ENCODE measurements at places on chromosomes 13 and 19.

DNA sequence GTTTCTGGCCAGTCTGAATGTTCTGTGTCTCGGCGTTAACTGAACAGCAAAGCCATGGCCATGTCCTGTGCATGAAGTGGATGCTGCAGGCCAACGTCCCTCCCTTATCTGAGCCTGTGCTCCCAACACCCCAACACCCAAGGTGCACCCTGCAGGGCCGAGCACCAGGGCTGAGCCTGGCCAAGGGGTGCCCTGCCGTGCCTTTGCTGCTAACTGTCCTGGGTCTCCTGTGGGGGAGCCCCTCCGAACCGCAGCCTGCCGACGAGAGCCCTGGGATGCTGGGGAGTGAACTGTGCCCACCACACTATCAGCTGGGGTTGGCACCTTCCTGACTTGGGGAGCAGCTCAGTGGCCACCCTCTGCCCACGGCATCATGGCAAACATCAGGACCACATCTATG lies 17.6 kb downstream of the GPX4 start:
- DNase-seq: no peak

DNA sequence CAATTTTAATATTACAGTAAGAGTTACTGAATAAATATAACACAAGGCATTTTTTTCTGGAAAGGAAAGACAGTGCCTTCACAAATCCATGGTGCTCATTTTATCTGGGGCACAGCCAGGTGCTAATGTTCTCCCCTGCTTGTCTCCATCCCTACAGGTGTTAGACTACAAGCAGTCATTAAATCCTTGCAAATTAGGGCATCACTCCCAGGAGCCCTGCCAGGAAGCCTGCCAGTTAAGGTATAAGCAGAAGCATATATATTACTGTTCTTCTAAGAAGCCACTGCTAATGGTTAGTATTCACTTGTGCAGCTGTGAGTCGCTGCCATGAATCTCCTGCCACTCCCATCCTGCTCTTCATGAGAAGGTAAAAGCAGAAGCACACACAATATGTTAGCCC lies 149.7 kb downstream of the OXGR1 start:
- DNase-seq: no peak

GRCh38 chr19:28636016-28636629 lies 576.8 kb downstream of the UQCRFS1 start:
- no peak for DNase-seq

DNA sequence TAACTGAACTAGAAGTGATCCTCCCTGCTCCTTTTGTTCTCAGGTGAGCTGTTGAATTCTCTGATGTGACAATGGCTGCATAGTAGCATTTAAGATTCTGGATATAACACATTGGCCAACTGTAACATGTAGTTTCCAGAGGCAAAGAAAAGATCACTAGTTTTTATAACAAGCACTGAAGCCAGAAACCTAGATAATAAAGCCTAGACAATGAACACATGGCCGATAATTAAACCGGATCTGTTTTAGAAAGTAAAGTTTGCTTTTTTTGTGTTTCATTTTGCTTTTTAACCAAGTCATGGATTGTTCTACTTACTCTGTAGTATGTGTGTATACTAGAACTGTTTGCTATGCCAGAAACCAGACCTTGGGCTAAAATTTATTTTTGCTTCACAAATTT lies 225.5 kb upstream of the KLHL1 start:
- DNase-seq: no peak

GRCh38 chr13:23183292-23183691 lies 2.5 kb downstream of the SGCG start:
- no peak for DNase-seq

- no peak for DNase-seq
These were observed 243.6 kb downstream of the NDFIP2 start for GRCh38 chr13:79724348-79725103.

- DNase-seq: no peak
These were observed 131.8 kb downstream of the IRS2 start for GRCh38 chr13:109654341-109655205.

GRCh38 chr13:34085204-34085603 lies 267.3 kb downstream of the RFC3 start:
- DNase-seq: no peak

DNA sequence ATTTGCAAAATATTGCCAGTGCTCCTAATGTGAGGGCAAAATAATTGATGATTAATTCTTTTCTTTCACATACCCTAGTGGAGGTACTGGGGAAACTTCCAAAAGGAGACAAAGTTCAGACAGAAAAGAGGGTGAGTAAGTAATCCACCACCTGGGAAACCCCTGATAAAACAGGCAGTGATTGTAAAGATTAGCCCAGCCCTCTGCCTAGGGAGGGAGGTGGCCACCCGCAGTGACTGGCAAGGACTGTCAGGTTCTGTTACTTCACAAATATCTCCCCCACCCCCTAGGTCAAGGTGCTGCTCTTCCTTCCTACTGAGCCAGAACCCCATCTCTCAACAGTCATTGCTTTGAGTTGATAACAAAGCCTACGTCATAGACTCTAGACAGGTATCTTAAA lies 239.7 kb downstream of the DNAJC15 start:
- no peak for DNase-seq

GRCh38 chr19:29479941-29480340 lies 45.9 kb upstream of the VSTM2B start:
- DNase-seq: no peak

DNA sequence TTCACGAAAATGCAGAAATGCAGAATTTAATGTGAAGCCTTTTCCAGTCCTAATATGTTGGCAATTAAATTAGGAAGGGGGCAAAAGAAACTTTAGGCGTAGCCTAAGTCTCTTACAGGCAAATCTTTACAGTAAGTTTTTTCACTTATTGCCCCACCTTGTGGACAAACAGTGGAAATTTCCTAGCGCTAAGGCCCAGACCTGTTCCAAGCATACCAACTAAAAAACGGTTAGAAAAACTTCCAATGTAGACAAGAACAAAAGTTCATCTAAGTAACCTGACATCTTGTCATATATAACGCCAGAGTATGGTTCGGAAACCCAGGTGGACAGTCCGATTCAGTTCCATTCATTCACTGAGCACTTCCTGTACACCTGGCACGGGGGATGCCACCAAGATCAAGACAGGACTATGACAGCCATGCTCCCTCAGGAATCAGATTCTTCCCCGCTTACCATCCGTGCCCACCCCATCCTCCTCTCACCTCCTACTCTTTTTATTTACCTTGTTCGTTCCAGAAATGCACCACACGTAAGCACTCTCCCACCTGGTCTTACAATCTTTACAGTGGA lies 4.9 kb downstream of the ZAR1L start:
- DNase-seq: peak; percentile 26

- no peak for DNase-seq
These were observed 427.4 kb downstream of the NDFIP2 start for GRCh38 chr13:79908381-79908780.

DNA sequence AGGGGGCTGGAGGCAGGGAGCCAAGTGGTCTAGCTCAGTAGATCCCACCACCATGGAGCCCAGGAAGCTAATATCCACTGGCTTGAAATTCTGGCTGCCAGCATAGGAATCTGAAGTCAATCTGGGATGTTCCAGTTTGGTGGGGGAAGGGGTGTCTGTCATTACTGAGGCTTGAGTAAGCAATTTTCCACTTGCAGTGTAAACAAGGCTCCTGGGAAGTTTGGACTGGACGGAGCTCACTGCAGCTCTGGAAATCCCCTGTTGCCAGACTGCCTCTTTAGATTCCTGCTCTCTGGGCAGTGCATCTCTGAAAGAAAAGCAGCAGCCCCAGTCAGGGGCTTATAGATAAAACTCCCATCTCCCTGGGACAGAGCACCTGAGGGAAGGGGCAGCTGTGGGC lies 349.2 kb upstream of the KLHL1 start:
- no peak for DNase-seq

DNA sequence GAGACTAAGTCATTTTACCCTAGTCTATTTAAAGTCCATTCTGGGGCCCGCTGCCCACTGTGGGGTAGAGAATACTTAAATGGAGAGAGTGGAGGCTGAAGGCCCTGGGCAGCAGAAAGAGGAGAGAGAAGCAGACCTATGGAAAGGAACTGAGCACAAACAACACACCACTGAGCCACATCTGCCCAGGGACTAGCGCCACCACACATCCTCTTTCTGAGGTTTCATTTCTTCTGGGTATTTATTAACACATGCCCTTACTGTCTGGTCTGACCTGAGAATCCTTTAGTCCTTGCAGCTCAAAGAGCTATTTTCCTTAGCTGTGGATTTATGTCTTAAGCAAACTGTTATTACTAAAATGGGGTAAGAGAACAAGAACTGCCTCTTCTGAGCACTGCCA lies 154.0 kb downstream of the NALCN start:
- no peak for DNase-seq

DNA sequence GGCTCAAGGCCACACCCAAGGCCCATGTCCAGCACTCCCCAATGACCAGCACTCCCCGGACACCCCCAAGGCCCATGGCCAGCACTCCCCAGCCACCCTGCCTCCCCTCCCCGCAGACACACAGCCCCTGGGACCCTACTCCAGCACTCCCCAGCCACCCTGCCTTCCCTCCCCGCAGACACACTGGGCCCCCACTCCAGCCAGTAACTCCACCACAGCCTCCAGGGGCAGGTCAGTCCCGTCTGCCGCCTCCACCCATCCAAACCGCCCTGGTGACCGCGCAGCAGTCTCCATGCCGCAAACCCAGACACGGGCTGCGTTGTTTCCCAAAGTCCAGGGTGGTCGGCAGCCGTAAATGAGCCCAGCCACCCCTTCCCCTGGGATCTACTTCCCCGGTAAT lies 70.7 kb downstream of the SPACA7 start:
- no peak for DNase-seq

- DNase-seq: no peak
These were observed 152.0 kb upstream of the MYO16 start for GRCh38 chr13:108477376-108477775.

GRCh38 chr13:48125794-48126228 lies 30.9 kb upstream of the MED4 start:
- DNase-seq: no peak

- no peak for DNase-seq
These were observed 41.6 kb upstream of the ZNF14 start for GRCh38 chr19:19774354-19775033.

DNA sequence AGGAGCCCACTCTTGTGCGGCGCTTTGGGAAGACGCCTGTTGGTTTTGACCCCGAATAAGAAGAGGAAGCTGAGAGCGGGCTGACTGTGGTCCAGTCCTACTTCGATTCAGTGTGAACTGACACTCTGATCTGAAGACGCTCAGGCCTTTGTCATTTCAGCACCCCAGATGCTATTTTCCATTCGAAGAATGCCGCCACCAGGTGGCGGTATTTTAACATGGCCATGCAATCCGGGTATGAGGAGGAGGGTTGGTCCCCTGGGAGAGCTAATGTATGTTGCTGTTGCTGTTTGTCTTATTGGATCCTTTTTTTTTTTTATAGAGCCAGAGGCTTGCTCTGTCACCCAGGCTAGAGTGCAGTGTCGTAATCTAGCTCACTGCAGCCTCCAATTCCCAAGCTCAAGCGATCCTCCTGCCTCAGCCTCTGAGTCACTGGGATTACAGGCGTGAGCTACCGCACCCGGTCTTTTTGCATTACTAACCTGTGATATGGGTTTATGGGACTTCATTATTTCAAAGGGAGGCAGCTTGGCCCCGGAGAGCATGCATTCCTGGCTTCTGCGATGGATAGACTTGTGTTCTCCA lies 803 bp upstream of the TIMM44 start:
- peak; percentile 91 for DNase-seq

GRCh38 chr19:51123802-51124201 lies 904 bp upstream of the SIGLEC9 start:
- DNase-seq: no peak

DNA sequence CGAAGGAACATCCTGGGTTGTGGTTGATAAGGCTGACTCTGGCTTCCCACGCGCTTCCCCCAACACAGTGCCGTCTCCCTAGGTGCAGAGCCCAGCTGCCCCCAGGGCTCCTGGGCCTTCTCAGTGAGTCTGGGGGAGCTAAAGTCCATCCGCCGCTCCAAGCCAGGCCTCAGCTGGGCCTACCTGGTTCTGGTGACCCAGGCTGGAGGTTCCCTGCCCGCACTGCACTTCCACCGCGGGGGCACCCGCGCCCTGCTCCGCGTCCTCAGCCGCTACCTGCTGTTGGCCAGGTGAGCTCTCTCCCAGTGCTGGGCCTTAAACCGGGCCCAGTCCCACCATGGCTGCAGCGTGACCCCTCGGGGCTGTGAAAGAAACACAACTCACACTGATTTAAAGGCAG lies 3.7 kb downstream of the TBC1D17 start:
- no peak for DNase-seq

- DNase-seq: no peak
These were observed 2.0 kb downstream of the ITPKC start for GRCh38 chr19:40718774-40719391.

GRCh38 chr13:73603646-73604045 lies 530.6 kb downstream of the KLF12 start:
- DNase-seq: no peak

- DNase-seq: no peak
These were observed 8.9 kb upstream of the SLC15A1 start for GRCh38 chr13:98761126-98761985.

DNA sequence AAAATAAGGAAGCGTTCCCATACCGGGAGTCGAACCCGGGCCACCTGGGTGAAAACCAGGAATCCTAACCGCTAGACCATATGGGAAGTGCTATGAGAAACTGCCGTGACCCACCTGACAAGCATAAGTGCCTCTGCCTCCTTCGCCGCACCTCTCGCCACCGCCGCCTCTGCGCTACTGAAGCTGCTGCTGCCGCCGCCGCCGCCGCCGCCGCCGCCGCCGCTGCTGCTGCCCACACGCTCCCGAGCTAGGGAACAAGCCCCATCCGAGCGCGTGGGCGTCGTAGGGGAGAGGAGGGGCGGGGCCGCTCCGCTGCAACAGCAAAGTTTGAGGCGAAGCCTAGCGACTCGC lies 610 bp upstream of the WBP4 start:
- peak; percentile 86 for DNase-seq

DNA sequence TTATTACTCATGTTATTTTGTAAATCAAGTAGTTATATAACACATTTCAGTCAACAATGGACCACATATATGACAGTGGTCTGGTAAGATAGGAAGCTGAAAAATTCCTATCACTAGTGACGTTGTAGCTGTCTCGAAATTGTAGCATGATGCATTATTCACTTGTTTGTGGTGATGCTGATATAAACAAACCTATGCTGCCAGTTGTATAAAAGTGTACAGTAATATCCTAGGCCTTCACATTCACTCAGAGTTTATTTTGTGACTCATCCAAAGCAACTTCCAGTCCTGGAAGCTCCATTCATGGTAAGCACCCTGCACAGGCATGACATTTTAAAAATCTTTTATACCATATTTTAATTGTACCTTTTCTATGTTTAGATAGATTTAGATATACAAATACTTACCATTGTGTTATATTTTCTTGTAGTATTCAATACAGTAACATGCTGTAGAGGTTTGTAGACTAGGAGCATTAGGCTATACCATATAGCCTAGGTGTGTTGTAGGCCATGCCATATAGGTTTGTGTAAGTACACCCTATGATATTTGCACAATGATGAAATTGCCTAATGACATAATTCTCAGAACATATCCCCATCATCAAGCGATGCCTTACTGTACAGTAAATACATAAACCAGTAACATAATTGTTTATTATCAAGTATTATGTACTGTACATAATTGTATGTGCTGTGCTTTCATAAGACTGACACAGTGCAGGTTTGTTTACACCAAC lies 49.3 kb downstream of the IFT88 start:
- DNase-seq: no peak

Measured in CD4-positive, alpha-beta T cell treated with Interleukin-6 for 4 hours (primary cell).